ENCODE measurements at places on chromosomes 5 and 9.

GRCh38 chr5:68303038-68303738 is 87.6 kb downstream of the PIK3R1 start:
- no peak for DNase-seq

DNA sequence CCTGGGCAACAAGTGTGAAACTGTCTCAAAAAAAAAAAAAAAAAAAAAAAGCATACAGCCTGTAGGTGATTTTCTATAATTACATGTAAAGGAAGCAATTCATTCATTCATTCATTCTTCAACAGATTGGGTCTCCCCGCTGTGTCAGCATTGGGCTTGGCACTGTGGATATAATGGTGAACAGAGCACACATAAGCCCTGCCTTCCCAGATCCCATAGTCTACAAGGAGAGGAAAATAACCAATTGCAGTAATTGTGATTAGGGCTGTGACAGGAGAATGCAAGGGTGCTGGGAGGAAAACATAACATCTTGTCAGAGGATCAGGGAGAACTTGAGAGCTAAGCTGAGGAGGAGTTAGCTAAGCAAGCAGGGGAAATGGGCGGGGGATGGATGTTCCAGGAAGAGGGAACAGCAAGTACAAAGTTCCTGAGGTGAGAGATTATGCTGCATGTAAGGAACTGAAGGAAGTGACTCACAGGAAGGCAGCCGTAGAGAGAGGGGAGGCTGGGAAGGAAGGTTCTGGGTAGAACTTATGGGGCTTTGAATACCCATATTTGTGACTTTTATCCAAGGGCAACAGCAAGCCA is 24.0 kb upstream of the KLF9 start:
- DNase-seq: no peak

GRCh38 chr5:80082731-80083100 is 47.6 kb downstream of the THBS4 start:
- peak; percentile 35 for DNase-seq

DNA sequence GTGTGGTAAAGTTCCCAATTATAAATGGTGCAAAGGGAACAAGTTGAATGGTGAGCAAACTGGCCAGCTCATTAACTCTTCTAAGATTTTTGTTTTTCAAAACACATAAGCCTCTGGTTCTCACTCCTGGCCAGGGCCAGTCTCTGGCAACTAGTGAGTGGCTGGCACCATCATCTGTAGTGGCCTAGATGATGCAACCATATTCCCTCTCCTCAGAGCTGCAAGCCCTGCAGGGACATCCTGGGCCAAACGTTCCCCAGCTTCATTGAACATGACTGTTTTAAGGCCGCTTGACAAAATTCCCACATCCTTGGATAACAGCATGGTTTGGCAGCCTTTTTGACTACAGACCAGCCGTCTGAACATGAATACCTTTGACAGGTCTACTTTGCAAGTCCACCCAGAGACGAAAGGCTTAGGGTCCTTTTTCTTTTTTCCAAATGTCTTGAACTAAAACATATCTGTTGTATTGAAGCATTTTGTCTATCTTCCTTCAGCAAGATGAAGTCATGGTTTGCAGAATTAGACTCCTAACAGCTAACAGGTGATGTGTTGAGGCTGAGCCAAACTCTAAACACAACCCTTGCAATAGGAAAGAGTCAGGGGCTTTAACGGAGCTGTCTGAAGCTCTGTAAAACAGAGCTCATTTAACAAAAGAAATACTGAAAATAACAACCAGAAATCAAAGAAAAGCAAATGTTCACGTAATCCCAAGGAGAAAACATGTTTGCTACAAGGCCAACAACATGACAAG is 23.8 kb downstream of the MACROH2A1 start:
- DNase-seq: no peak

DNA sequence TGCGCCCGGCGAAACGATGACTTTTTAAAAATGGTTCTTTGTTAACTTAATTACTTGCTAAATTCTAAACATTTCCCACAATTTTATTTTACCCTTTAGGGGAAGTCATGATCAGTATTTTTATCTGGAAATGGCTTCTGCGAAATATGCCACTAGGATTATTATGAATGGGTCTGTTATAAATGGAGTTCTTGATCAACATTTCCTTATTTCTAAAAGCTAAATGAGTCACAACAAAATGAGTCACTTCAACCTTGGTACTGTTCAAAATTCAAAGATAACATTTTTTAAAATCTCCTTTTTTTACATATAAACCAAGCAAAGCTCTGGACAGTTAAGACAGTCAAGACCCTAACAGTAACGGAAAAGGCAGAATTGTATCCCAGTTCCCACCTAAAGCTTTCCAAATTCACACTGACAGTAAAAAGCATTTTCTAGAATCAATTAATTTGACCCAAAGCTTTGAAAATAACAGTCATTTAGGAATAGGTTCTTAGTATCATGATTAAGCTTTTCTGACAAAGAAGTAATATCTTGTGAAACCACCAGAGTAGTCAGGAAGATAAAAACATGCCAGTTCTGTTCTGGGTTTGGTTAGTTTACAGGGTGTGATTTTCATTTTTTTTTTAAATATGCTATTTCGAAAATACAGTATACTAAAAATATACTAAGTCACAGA is 81.7 kb downstream of the LHFPL2 start:
- no peak for DNase-seq

- DNase-seq: no peak
Observed at GRCh38 chr5:170440771-170441392, 51.7 kb upstream of the KCNMB1 start.

DNA sequence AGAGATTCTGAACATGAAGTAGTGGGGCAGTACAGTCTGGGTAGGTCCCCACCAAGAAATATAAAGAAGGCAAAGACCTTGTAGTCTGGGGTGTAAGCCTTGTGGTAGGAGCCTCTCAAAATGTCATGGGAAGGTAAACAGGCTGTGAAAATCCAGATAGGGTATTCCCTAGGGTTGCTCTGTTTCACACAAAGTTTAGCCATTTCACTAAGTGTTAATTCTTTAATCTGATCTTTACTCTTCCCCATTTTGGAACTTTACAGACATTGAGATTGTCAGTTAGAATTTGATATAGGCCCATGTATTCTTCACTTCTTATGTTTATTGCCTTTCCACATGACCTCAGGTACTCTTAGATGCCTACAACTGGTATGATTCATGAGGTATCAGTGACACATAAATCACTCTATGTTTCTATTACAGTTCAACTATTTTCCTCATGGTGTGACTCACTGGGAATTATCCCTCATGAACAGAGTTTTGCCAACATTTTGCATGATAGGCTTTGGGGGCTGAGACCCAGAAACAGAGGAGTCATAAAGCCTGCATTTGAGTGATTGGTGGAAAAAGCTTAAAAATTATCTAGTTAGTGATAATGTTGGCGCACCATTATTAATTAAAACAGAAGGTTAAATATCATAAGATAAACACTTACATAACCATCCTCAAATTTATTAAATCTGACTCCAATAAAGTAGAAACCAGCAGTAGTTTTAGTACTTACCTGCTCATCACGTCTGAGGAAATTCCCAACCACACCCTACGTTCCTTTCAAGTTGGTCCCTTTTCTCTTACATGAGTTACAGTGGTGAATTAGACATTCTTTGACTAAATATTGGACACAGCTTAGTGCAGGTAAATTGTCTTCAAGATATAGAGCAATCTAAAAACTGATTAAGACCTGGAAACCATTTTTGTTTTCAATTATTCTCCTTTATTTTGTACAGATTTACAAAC is 399.8 kb upstream of the MEF2C start:
- no peak for DNase-seq

- no peak for DNase-seq
Observed at GRCh38 chr5:2439608-2440007, 311.9 kb downstream of the IRX2 start.

GRCh38 chr9:115945009-115945431 is 208.6 kb upstream of the PAPPA start:
- no peak for DNase-seq

DNA sequence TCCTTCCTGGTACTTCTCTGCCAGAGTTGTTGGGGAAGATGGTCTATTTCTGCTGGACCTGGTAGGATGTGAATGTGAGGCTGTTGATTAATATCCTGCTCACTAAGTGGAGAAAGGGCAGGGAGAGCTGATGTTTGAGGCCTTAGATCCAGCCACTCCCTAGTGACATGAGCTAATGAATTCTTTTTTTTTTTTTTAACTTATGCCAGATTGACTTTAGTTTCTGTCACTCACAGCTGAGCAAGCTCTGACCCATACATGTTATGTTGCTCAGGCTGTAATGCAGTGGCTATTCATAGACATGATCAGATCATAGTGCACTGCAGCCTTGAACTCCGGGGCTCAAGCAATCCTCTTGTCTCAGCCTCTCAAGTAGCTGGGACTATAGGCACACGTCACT is 75.1 kb upstream of the SPRY4 start:
- DNase-seq: no peak

DNA sequence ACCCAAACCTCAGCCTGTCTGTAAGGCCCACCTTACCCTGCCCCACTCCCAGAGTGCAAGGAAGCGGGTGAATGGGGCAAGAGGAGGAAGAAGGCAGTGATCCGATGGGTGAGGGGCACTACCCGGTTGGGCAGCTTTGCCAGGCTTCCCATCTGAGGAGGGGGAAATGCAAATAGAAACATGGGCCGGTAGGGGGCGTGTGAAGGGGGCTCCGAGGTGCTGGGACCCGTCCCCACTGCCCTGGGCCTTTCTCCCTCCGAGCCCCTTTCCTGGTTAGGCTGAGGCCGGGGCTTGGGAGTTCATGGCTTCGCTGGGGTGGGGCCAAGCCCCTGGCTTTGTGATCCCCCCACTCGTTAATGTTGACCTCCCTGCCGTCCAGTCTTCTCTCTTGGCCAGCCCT is 23.6 kb upstream of the MYORG start:
- no peak for DNase-seq

GRCh38 chr9:136171801-136172411 is 33.0 kb downstream of the LHX3 start:
- DNase-seq: no peak

- DNase-seq: no peak
Observed at GRCh38 chr5:132677682-132678400, 4.1 kb downstream of the IL4 start.

- no peak for DNase-seq
Observed at GRCh38 chr5:35659556-35659955, 41.9 kb downstream of the SPEF2 start.

All from activated T-helper 9 cell treated with anti-CD3 and anti-CD28 coated beads, Interleukin-2, amount 50 U/mL, for 16 hours (primary cell).